Stimulated activated CD4-positive, alpha-beta T cell treated with anti-CD3 and anti-CD28 coated beads, Interleukin-4, amount 100 ng/mL, for 24 hours (primary cell): ENCODE measurements at places on chromosomes 5 and 9.
A peak's percentile ranks its signal among the peaks of the same experiment; 100 is the strongest.

- no peak for DNase-seq
Measured at GRCh38 chr9:5718296-5719032, 89.6 kb downstream of the RIC1 start.

GRCh38 chr9:121232251-121232650, 30.6 kb upstream of the RAB14 start:
- no peak for DNase-seq

DNA sequence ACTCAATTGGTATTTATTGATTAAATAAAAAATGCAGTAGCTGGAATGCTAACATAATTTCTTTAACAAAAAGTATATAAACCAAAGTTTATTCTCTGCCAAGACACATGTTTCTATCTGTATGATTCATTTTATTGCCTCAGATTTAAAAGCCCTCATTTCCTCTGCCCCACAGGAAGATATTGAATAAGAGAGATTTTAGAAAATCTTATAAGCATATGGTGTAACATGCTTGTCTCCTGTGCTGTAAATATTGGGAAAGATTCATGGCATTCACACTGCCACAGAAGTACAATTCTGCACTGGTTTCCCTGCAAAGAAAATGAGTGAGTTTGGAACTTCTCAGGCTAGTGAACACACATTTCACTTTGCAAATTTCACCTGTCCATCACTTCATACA, 134.9 kb upstream of the FBXL7 start:
- no peak for DNase-seq

- DNase-seq: no peak
Measured at GRCh38 chr5:55771175-55771655, 33.4 kb downstream of the DDX4 start.

- DNase-seq: peak; percentile 6
Measured at GRCh38 chr9:20396509-20396908, 225.8 kb downstream of the MLLT3 start.

DNA sequence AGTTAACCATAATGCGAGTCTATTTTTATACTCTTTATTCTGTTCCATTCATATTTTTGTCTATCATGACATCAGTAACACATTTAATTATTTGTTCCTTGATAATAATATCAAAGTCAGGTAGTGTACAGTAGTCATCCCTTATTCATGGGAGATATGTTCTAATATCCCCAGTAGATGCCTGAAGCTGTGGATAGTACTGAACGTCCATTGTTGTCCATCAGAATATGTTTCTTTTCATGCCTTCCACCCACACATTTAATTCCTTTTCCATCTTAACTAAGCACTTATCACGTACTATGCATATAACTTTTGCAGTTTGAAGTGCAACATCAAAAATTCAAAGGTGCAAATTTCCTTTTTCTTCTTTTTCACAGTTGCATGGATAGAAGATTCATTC, 53.6 kb downstream of the FER start:
- DNase-seq: no peak

- peak; percentile 36 for DNase-seq
Measured at GRCh38 chr9:131274674-131275331, 1.5 kb downstream of the FAM78A start.

DNA sequence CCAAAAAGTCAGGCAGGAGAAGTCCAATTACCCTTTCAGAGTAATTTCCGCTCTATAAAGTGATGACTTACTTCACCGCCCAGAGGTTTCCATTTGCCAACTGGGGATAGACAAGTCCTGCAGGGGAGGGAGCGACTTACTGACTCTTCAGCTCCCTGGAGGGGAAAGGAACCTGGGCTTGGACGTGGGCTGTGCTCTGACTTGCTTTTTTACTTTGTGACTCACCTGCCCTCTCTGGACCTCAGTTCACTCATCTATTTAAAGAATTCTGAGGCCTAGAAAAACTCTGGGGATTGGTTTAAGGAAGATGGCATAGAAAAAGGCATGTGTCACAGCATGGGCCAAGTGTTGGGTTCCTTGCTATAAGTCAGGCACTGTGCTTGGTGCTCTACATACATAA, 180.4 kb upstream of the TRIM32 start:
- no peak for DNase-seq

DNA sequence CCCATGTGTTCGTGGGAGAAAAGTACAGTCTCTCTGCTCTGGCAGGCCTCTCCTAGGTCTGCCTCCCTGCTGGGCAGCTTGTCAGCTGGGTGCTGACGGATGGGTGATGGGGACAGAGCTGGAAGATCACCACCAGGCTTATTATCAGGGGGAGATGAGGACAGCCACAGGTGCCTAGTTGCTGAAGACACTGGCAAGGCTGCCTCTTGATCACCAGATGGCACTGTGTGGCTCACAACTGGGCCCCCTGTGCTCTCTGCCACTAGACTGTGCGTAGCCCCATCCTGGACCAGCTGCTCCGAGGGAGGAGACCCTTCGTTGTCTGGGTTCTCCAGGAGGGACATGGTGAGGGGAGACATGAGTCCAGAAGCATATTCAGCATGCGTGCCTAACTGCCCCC, 73.0 kb downstream of the KIF24 start:
- no peak for DNase-seq

DNA sequence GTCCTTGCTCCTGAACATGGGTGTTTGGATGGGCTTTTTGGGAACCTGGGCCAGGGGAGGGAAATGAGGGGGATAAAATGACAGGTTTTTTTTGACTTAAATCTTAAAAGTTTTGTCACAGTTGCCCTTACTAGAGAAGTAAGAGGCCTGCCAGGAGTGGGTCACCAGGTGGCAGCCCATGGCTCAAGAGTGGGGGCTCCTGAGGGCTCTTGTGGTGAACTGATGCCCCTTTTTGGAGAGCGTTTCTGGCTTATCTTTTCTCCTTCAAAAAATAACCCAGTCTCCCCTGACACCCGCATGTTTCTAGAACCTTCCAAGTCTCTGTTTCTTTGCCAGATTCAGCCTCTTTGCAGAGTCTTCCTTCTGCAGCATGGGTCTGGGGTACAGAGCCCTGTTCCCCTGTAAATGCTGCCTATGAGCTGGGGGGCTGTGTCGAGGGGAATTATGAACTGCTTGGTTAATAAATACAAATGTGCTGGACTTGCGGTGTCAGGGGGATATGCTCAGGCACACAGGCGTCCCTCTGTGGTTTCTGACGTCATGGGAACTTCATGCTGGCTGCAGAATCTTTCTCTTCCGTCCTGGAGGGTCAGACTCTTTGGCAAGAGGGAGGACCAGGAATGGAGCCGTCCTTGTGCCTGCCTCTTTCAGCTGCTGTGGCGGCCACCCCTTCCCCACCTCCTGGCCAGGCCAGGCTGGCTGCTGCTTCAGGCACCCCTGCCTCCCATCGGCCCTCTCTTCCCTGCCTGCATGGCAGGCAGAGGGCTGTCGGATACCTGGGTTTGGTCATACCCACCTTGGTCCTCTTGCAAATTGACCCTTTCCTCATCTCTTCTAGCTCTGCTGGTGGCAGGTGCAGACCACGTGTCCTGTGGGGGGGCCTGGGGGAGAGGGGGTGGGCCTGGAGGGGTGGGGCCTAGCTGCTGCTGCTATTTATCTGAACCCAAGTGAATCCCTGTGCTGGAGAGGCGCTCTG, 30.1 kb downstream of the PTPA start:
- DNase-seq: peak; percentile 12

- no peak for DNase-seq
Measured at GRCh38 chr9:16405421-16405820, 465.0 kb downstream of the BNC2 start.

GRCh38 chr9:69333716-69334115, 8.7 kb downstream of the ENTREP1 start:
- no peak for DNase-seq

DNA sequence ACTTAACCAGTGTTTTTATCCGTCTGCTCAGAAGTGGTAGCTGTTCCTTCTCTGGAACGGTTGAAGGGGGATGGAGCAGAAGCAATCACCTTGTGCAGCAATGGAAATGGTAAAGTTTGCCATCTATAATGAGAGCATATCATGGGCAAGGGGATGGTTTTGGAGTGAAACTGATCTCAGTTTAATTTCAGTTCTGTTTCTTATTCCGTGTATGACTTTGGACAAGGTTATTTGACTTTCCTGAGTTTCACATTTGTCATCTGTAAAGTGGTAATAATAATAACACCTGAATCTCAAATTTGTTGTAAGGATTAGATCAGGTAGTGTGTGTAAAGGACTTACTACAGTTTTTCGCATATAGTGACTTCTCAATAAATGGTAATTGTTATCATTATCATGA, 106.1 kb downstream of the PCSK1 start:
- DNase-seq: no peak

DNA sequence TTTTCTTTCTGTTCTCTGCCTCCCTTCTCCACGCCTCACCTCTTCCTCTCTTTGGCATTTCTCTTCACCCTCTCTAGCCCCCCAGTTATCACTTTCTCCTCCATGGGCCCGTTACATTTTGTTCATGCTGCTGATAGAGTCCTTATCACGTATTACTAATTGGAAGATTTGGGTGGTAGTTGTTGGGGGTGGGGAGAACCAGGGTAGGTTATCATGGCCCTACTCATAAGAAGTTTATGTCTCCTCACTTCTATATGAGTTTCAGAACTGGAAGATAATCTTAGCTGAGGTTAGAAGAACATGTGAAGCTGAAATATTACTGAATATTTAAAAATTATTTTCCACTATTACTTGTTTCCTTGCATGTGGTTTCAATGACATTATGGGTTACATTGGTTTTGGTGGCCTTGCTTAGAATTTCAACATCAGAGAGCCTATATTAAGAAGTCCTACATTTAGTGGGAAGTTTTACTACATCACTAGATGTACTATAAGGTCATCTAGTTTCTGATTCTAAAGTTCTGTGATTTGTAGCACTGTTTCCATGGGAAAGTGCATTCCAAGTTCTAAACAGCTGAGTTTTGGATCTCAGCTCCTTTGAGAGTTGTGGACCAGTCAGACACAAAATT, 36.8 kb downstream of the PIP5K1B start:
- no peak for DNase-seq

GRCh38 chr5:158516521-158516920, 583.2 kb downstream of the EBF1 start:
- DNase-seq: no peak

DNA sequence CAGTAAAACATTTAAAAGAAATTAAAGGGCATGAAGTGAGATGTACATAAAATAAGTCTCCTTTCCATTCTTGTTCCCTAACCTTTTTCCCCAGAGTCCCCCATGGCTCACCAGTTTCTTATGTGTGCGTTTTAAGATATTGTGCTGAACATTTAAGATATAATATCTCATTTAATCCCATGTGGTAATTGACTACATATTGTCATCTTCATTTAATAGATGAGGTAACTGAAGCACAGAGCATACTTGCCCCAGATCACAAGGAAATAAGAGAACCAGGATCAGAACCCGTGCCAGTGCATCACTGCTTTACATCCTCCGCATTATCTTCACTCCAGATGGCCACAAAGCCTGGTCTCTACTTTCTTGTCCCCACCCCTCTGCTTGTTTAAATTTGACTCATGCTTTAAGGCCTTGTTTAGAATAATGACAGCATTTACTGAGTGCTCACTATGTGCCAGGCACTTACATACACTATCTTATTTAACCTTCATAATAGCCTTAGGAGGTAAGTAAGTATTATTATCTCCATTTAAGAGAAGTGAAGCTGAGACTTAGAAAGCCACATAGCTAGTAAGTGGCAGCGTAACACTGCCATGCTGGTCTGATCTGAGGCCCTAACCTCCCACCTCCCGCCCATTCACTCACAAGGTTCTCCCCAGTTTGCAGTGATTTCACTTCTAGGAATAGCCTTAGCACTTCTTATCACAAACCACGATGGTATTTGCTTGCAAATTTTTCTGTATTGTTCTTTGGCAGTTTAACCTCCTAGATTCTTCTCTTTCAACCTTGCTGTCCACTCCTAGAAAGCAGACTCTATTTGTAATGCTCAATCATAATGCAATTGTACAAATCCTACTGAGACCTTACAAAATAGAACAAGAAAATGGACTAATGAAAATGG, 78.4 kb upstream of the IL6ST start:
- no peak for DNase-seq

GRCh38 chr5:94431696-94432095, 186.7 kb downstream of the KIAA0825 start:
- no peak for DNase-seq

DNA sequence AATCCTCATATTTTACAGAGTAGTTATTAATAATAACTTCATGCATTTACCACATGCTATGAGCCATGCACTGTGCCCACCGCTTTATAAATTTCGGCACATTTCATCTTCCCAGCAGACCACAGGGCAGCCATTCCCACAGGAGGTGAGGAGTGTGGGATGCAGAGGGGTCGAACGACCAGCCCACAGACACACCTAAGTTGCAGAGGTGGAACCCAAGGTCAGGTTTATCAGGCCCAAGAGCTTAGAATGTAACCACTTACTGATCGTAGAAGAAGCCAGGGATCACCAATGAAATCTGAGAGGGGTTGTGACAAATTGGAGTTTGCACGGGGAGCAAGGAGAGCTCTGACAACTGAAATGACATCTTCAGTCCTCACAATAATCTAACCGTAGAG, 303.0 kb upstream of the MSX2 start:
- DNase-seq: no peak

DNA sequence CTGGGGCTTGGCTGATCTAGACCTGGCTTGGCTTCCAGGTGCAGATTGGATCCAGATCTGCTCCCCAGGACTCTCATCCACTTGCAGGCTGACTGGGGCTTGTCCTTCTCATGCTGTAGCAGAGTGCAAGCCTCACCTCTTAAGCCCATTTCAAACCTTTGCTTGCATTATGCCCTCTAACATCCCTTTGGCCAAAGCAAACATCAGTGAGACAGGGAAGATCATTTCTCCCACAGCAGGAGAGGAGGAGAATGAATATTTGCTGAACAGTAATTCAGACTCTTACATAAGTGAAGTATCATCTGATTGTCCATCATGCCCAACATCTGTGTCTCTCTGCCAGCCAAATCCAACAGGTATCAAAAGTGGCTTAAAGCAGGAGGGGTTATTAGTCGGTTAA, 194.9 kb downstream of the C9orf152 start:
- no peak for DNase-seq
